ENCODE measurements at places on chromosomes 2 and 18.

- no peak for DNase-seq
Measured at GRCh38 chr2:199462347-199462955, 4.7 kb upstream of the SATB2 start.

DNA sequence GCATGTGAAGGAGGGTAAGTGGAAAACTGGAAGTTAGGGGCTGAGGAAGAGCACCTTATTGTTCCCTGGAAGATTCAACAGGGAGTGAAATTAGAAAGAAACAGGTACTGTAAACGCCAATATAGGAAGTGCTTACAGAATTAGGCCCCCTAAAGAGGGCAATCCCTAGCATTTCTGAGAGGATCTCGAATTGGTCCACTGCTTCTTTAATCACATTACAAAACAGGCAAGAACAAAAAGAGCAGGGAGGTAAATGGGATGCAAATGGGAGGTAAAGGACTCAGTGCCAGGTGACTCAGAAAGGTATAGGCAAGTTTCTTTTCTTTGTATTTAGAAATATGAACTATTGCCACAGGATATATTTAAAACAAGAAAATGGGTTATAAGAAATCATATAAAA is 116.4 kb upstream of the FANCL start:
- DNase-seq, result no peak

DNA sequence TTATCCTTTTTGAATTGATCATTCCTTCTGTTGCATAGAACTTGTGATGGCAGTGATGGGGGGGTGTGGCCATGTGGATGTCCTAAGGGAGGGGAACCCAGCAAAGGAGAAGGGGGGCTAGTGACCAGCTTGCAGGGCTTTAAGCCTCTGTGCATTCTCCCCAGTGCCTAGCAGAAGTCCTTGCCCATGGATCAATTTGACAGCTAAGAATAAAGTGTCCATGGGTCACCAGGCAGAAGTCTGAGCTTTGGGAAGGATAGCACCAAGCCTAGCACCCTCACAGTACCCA is 39.6 kb upstream of the FAM136A start:
- DNase-seq, result no peak

GRCh38 chr2:694906-695510 is 17.8 kb upstream of the TMEM18 start:
- DNase-seq, result no peak

DNA sequence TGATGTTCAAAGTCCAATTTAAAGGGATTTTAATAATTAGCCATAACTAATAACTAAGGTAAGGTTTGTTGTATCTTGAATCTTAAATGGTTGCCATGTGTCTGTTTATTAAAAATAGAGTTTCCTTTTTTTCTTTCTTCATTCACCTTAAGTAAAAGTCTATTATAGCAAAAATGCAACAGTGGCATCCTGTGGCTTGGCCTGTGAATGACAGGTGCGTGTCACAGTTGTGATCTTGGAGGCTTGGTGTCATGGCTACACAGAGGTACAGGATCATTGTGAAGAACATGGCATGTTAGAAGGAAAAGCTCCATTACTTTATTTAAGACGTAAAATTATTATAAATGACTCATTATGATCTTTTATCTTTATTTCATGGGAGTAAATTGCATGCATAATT is 246.1 kb downstream of the BCL2 start:
- no peak for DNase-seq

GRCh38 chr2:167697948-167698347 is 549.4 kb downstream of the STK39 start:
- DNase-seq, result no peak

- no peak for DNase-seq
Measured at GRCh38 chr18:57397440-57398132, 37.6 kb upstream of the ONECUT2 start.

GRCh38 chr18:43279015-43279744 is 1.9 kb upstream of the SYT4 start:
- DNase-seq, result no peak

- no peak for DNase-seq
Measured at GRCh38 chr2:946073-946948, 4.3 kb upstream of the SNTG2 start.

DNA sequence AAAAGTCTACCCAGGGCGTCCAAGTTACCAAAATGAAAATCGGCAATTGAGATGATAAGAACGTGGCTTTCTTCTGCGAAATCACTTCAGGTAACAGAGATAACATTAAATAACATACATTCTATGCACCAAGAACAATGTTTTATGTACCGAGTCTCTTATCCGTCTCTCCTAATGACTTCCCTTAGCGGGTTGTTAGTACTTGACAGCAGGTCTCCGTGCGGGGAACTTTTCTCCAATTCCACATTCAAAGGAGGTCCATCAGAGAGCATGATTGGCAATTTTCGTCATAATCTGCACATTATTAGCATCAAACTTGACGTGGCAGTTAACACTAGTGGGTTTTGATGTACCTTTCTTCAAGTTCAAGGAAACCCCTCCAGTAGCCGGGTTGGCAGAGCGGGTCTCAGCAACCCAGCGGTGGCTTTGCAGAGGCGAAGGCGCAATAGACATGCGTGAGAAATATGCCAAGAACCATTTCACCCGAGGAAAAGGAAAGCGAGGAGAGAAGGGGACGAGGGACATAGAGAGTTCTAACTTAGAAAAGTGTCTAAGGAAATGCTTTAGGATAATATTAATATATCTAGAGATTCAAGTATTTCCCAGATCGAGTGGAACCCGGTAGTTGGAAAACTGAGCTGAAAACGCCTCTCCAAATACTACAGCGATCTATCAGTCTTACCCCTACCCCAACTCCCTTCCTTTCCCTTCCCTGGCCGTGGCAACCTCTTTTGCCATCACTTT is 5.0 kb downstream of the EVX2 start:
- no peak for DNase-seq

GRCh38 chr18:13300796-13301195 is 82.2 kb downstream of the LDLRAD4 start:
- no peak for DNase-seq

DNA sequence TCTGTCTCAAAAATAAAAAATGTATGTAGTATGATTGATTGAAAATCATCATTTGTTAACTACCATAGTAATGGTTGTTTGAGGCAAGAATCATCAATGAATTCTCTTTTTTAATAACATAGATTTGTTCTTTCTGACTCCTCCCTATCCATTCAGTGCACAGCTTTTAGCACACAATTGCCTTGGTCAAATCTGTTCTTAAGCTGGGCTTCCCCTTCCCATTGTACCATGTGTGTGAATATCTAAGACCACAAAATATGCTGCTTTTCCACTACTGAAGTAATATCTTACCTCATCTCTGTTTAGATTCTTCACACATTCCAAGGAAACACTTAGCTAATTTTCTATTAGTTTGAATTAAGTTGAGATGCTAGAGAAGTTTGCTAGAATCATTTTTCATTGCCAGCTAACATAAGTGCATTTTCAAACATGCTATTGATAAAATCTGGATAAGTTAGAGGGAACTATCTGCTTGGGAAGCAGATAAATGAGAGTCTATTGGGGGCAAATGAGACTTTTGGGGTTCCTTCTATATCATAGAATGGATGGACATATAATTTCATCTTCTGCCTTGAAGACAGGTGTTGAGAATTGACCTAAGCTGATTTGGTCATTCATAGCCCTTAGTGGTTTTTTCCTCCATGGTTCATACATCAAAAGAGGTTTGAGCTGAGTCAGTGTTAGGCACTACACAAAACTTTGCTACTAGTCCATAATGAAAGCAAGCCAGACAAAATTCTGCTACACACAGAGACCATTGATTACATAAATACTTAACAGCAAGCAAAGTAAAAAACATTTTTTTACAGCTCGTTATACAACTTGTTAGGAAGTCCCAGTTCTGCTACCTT is 231.9 kb downstream of the PLCL1 start:
- no peak for DNase-seq

DNA sequence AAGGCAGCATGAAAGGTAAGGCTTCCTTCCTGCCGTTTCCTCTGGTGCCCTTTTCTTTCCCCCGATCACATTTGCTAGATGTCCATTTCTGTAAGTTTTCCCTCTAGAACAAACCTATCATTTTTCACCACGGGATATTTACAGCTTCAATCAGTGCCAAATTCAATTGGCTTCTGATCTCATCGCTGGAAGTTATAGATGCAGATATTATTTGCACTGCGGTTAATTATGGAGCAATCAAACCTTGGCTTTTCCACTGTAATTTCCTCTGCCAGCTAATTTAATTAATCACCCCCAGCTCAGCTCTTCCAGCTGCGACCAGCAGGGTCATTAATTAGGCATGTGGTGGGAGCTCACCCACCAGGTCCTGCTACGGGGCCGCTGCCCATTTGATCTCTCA is 86.1 kb downstream of the GBX2 start:
- DNase-seq, result no peak

DNA sequence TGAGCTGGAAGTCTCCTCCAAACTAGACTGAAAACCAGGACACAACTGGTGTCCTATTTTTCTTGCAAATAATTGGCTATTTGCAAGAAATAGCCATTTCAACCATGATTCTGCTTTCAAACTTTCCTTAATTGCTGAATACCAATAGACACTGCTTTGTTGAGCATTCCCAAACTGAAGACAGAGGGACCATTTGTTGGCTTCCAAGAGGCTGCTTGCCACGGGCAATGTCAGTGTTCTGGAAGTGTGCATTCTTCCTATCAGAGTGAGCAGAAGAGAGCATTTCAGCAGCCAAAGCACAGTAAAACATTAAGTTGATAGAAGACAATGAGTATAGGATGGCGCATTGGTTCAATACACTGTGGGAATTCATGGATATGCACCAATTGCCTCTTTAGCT is 360.5 kb upstream of the RGPD4 start:
- DNase-seq, result no peak

DNA sequence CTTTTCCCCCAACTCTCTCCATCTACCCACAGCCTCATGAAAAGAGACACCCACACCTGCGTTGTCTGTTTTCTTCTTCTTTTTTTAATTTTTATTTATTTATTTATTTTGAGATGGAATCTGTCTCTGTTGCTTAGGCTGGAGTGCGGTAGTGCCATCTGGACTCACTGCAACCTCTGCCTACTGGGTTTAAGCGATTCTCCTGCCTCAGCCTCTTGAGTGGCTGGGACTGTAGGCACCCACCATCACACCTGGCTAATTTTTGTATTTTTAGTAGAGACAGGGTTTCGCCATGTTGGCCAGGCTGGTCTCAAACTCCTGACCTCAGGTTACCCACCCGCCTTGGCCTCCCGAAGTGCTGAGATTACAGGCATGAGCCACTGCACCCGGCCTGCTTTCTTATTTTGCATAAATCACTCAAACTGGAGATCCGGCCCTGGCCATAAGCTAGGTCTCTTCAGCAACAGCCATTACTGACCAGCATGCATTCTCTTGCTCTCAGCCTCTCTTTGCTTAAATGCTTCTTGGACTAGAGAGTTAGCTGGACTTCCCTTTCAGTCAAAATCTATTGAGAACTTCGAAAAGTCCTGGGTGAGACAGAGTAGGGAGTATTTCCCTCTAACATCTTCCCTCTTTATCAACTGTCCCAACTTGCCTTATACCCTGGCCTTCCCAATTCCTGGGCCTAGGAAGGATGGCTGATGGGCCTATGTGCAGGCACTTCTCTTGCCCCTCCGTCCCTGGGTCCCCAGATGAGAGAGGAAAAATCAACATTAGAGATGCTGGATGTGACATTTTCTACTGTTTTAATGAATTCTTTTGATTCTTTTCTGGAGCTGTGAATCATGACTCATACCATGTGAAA is 27.3 kb downstream of the MYCN start:
- DNase-seq, result no peak

- no peak for DNase-seq
Measured at GRCh38 chr2:28545590-28546200, 49.8 kb downstream of the PLB1 start.

DNA sequence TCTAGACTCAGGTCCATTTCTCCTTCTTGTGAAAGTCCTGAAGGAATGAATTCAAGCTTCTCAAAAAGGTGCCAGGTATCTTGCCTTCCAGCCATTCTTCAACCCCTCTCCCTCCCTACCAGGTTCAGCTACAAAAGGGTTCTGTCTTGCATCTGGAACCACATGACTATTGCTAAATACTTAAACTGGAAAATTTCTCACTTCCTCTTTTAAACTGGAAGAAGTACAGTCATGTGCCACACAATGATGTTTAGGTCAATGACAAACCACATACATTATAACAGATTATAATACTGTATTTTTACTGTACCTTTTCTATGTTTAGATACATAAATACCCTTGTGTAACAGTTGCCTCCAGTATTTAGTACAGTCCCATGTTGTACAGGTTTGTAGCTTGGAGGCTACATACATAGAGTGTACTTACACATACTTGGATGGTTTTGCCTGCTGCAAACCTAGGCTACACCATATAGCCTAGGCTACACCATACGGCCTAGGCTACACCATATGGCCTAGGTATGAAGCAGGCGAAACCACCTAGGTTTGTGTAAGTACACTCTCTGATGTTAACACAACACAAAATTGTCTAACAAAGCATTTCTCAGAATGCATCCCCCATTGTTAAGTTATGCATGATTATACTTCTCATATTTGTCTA is 142.0 kb upstream of the DNMT3A start:
- no peak for DNase-seq

GRCh38 chr2:72261076-72261475 is 113.4 kb upstream of the CYP26B1 start:
- DNase-seq, result no peak

DNA sequence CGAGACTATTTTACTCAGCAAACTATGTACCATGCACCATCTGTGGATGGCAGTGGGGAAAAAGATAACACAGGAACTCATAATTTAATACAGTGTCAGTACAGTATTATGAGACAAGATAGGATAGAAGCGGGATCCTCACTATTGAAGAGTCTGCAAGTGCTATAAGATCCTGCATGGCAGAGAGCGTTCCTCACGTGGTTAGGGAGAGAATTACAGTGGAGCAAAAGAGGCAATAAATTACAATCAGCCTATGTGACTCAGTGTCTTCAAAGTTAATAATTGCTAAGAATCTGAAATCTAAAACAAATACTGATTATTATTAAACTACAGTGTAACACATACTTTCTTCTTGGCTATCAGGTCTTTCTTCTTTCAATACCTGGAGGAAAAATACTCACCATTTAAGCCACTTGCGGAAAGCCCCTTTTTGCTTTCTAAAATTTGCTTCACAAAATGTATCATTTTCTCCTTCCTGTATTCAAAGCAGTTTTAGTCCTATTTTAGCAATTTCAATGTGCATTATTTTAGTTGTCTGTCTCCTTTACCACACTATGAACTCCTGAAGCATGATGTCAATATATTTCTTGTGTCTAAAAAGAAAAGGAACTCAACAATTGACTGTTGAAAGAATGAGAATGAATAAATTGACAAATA is 342.9 kb downstream of the SPAG16 start:
- no peak for DNase-seq

GRCh38 chr2:165804719-165805118 is 10.7 kb upstream of the GALNT3 start:
- no peak for DNase-seq

- no peak for DNase-seq
Measured at GRCh38 chr2:138395565-138396306, 105.8 kb upstream of the SPOPL start.

DNA sequence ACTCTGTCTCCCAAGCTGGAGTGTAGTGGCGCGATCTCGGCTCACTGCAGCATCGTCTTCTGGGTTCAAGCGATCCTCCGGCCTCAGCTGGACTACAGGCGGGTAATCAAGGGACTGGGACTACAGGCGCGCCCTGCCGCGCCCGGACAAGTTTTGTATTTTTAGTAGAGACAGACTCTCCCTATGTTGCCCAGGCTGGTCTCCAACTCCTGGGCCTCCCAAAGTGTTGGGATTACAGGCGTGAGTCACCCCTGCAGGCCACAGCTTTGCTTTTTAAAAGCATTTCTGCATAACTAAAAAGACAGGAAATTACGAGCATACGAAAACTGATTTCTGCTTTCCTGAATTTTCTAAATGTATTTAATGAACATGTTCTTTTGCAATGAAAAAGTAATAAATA is 916 bp upstream of the OSBPL1A start:
- DNase-seq, result no peak
